ENCODE measurements at places on chromosomes 6 and 20.

DNA sequence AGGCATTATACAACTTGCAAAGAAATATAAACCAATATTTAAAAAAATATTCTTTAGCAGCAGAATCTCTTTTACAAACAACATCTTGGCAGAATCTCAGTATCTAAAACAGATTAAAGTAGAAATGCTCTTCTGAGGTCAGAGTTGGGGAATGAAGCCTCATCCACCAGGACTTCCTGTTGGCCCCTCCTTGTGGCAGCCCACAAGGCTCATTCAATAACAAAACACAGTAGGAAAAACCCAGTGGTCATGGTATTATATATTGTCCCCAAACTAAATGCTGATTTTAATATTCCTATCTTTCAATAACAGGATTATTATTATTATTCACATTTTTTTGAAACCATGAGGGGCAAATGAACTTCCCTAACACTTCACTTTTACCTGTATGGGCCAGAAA lies 368.6 kb downstream of the BTBD9 start:
- DNase-seq: no peak

DNA sequence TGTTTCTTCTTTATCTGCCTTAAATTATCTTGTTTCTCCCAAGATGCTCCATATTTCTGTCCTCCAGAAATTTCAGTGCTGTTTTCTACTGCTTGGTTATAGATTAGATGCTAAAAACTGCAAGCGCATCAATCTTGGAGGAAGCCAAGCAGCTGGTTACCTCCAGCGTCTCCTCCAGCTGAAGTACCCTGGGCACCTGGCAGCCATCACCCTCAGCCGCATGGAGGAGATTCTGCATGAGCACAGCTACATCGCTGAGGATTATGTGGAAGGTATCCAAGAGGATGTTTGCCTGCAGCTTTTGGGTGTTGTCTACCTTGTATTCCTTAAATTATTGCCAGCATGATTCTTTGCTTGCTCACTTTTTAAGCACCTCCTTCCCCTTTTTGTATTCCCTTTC lies 3.8 kb downstream of the ACTR5 start:
- no peak for DNase-seq

DNA sequence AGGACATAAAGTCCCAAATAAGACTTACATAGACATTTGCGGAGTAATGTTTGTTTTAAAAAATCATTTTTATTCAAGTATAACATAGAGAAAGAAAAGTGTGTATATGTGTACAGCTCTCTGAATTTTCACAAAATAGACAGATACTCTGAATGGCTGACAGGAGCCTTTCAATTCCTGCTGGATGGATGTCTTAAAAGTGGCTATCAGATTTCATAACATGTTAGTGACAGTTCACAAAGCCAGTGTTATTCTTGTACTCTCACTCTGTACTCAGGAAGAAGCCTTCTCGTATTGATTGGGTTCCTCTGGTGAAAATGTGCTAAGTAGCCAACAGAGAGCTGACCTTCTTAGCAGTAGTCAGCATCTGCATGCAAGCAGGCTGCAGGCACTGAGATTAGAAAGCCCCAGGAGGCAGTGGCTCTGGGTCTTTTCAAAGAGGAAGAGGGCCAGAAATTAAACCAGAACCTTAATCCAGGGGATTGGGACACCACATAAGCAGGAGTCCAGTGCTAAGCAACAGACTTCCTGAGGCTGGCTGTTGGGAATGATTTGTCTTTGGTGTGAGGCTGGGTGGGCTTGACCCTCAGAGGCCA lies 19.7 kb downstream of the SLC17A4 start:
- DNase-seq: no peak

- DNase-seq: no peak
Observed at GRCh38 chr6:106381881-106382280, 21.4 kb downstream of the CRYBG1 start.

- DNase-seq: no peak
Observed at GRCh38 chr6:5423251-5423650, 161.9 kb downstream of the FARS2 start.

DNA sequence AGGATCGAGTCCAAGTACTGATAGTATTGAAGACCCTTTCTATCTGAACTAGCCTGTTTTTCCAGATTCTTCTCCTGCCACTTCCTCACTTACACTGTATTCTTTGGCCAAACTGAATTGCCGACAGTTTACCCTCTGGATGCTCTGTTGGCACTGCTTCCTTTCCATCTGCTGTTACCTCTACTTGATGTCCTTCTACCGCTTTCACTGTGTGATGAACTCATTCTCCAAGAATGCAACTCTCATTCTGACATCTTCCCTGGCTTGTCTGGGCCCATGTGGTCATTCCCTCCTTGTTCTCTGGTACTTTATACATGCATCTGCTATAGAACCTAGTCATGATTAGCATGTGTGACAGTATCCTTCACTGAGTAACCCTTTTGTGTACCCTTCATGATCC lies 16.3 kb downstream of the RPRD1B start:
- no peak for DNase-seq

DNA sequence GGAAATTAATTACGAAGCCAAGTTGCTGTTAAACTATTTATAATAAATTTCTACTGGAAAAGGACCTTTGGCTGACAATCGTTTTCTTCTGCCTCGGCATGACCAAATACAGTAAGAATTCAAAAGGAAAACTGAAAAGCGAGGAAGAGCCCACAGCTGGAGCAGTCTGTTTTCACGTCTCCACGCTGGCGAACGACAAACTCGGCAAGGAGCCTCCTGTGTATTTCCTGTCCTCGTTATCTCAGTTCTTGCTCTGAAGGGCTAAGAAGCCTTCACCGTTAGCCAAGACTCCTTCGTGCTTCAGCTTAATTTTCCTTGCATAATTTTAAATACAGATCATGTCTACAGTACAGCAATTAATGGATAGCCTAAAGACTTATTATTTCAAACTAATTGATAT lies 214.3 kb upstream of the PLCB4 start:
- no peak for DNase-seq

DNA sequence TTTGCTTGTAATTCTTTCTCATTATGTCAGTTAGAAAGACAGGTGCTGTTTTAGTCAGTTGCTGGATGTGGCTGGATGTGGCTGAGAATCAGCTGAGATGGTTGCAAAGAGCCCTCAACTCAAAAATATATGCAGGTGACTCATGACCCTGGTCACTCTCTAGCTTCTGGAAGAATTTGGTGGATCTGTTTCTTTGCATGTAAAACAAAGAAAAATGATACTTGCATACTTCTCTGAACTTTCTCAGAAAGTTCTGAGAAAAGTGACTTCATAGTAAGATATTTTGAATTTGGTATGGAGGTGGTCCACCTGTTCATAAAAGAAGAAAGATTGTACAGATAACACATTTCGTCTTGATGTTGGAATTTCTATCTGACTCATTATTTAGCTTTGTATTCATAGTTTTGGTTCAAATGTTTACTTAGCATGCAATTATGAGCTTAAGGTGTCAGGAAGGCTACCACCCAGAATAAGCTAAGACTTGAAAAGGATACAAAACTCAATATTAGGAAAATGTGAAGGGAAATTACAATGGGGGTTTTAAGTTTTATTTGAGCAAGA lies 163.2 kb upstream of the OLIG3 start:
- DNase-seq: no peak

DNA sequence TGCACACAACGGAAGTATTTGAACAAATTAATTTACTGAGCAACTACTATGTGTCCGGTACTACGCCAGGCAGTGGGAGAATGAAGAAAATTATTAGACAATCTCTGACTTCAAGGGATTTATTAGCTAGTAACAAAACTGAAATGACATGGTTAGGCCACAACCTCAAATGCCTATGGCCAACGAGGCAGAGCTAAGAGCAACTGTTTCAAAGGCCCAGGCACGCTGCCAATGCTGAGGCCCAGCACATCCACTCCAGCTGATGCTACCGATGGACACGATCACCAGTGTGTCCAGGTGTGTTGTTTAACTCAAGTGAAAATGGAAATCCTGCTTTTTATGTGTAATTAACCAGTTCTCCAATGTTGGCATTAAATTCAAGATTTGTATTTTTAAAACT lies 420.9 kb downstream of the PRKN start:
- DNase-seq: no peak

DNA sequence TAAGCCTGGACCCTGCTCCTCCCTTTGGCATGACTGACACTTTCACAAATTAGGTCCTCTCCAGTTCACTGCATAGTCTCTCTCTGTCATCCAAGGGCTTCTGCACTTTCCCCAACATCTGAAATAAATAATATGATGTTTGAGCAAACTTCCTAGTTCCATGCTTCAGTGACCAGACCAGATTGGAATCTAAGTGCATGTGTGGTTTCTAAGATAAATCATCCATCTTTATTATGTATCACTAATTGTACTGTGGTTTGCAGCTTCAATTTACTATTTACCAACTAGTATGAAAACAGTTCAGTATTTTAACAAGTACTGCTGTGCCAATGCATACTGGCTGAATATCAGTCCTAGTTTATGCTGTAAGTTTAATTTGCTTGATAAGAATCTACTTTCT lies 18.7 kb downstream of the SESN1 start:
- DNase-seq: no peak

DNA sequence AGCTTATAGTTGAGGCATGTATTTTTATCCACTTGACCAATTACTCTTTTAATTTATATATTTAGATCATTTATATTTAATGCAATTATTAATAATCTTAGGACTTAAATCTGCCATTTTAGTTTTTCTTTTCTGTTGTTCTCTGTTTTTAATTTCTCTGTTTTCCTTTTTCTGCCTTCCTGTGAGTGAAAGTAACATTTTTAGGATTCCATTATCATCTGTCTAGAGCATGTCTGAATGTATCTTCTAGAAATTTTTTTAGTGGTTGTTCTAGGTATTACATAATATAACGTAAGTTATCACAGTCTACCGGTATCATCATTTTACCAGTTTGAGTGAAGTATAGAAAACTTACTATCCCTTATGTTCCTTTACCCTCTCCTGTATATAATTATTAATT lies 197.3 kb downstream of the UNC5CL start:
- DNase-seq: no peak

GRCh38 chr20:35283441-35284266 lies 918 bp downstream of the EIF6 start:
- no peak for DNase-seq

DNA sequence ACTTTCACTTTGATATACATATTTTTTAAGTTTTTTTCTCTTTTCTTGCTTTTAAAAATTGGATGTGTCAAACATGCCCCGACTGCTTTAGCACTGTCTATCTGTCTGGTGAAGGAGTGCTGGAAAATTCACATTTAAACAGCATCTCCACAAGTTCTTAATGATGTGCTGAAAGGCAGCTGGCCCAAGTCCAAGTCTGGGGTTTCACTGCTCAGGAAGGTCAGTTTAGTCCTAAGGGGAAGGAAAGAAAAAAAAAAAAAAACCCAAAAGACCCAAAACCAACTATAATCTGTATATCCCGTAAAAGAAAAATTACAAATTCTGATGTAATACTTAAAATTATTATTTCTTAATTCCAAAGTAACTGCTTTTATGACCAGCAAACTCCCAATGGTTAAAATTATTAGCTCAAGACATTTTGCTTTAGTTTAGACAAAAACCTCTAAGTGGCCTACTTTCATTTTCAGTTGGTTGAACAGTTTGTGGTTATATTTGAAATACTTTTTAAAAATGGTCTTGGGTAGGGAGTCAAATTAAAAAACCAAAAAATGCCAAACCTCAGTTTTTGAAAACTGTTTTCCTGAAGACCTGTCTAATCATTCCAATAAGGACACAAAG lies 79.5 kb upstream of the PREP start:
- DNase-seq: no peak

DNA sequence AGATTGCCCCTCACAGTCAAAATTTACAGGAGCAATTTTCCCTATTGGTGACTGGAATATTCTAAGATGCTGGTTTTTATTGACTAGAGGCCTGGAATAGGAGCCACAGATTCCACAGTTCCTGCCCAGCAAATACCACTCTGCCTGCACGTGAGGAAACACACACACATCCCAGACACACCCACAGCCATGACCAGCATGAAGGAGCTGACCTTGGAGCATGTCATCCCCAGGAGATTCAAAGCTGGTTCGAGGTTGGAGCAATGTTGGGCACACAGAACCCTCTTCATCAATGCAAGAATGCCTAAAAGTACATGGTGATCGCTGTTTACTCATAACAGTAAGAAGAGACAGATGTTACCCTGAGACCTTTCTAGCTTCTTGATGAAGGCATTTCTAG lies 244.6 kb upstream of the FOXQ1 start:
- DNase-seq: no peak

GRCh38 chr20:58576603-58576970 lies 61.4 kb upstream of the APCDD1L start:
- DNase-seq: no peak

GRCh38 chr6:45870531-45870930 lies 145.1 kb downstream of the CLIC5 start:
- DNase-seq: no peak

DNA sequence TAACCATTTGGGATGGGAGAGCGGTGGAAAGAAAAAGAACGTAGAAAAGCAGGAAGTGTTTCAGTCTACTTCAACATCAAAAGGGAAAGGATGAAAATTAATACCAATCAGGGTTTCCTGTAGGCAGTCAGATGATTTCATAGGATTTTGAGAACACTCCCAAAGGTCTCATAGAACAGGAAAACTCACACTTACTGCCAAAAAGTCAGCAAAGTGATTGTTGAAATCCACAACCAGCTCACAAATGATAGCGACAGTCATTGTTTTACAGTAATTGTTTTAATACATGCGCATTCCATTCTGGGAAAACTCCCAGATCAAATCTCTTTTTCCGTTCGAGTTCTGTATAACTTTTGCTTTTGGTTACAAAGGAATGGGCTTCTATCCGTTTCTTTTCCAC lies 5.3 kb upstream of the CNKSR3 start:
- DNase-seq: no peak

- DNase-seq: peak; percentile 84
Observed at GRCh38 chr6:145929037-145929633, 35.0 kb downstream of the SHPRH start.

DNA sequence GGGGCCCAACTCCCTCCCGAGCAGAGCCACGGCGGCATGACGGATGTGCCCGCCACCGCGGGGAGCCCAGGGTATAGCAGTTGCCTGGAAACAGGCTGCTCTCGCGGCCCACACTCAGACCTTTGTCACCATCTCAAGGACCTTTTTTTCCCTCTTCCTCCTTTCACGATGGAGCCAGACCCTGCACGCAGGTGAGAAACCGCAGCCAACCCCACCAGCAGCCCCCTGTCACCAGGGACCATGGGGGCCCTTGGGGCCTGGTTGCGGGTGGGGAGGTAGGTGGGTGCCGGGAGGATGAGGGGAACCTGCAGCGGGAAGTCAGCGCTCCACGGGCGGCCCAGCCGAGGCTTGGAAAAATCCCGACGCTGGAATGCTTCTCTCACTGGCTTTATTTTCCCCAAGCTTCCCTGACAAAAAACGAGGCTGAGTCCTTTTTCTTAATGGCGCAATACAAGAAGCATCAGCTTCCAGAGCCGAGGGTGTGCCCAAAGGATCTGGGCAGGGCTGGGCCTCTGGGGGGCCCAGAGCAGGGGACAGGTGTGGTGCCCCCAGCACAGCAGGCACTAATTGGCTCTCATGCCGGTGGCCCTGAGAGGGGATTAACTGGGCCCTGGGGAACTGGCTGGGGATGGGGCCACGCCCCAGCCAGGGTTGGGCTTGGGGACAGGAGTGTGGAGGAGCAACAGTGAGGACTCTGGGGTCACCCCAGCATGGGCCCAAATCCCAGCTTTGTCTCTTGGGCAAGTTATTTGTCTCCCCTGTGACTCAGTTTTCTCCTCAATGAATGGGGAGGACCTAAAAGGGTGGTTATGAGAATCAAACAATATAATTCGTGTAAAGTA lies 23.9 kb downstream of the NOL4L start:
- DNase-seq: no peak

- no peak for DNase-seq
Observed at GRCh38 chr6:43842231-43842794, 72.3 kb downstream of the VEGFA start.

GRCh38 chr6:10465629-10466499 lies 51.0 kb upstream of the TFAP2A start:
- peak; percentile 80 for DNase-seq
